ENCODE measurements at places on chromosomes 7 and 10. TPM values are rescaled to one million over a fixed set of nuclear protein-coding genes. Genes with fewer than 3 reads are reported as not detected.
A peak's percentile ranks its signal among the peaks of the same experiment; 100 is the strongest.

IFRD1 gene
- 42.5 TPM for total RNA-seq

ANXA8L1 gene
- not detected for total RNA-seq

HKDC1 gene
- total RNA-seq = not detected

OR2A1 gene
- not detected for total RNA-seq

TMEM213 gene
- not detected for total RNA-seq

TDRD1 gene
- total RNA-seq = 1.3 TPM

PAX4 gene
- not detected for total RNA-seq

TSPAN33 gene
- 11.7 TPM for total RNA-seq

SPDYE1 gene
- total RNA-seq = not detected

HOXA2 gene
- total RNA-seq = not detected

DNA sequence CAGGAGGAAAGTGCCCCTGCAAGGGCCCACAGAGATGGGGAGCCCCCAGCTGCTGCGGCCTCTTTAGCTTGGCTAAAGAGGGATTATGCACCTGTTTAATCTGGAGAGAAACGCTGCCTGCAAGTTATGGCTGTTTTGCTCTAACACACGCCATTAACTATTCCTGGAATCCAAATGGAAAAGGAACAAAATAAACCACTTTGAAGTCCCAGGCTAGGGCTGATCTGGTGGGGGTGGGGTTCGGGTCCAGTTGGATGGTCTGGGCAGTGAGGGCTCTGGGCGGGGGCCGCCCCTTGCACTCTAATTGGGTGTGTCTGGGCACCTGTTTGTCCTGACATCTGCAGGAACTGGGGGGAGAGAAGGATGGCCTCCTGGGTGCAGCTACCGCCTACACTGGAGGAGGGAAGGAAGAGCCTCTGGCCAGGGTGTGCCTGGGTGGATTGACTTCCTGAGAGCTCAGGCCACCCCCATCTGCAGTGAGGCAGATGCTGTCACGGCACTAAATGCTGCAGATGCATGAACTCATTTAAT, 300.6 kb downstream of the ZEB1 start:
- no peak overlapping the region for H3K4me3 ChIP-seq
- H3K4me1 ChIP-seq = no peaks in the 10 kb centered on the region
- no peaks in the 10 kb centered on the region for H3K27me3 ChIP-seq
- H3K27ac ChIP-seq = peak overlapping the region; percentile 71
- no peaks in the 10 kb centered on the region for H3K36me3 ChIP-seq
- peak; percentile 59 for DNase-seq

- H3K4me1 ChIP-seq = no peaks in the 10 kb centered on the region
- no peak overlapping the region for H3K4me3 ChIP-seq
- no peaks in the 10 kb centered on the region for H3K36me3 ChIP-seq
- H3K27me3 ChIP-seq = no peaks in the 10 kb centered on the region
- no peak overlapping the region for H3K27ac ChIP-seq
- DNase-seq = peak; percentile 53
Measured at GRCh38 chr7:11607686-11608085, 224.3 kb downstream of the THSD7A start.

GRCh38 chr7:77281780-77282478, 82.3 kb upstream of the FGL2 start:
- no peaks in the 10 kb centered on the region for H3K4me1 ChIP-seq
- H3K36me3 ChIP-seq = no peaks in the 10 kb centered on the region
- H3K27me3 ChIP-seq = no peaks in the 10 kb centered on the region
- DNase-seq = peak; percentile 65
- no peak overlapping the region for H3K4me3 ChIP-seq

DNA sequence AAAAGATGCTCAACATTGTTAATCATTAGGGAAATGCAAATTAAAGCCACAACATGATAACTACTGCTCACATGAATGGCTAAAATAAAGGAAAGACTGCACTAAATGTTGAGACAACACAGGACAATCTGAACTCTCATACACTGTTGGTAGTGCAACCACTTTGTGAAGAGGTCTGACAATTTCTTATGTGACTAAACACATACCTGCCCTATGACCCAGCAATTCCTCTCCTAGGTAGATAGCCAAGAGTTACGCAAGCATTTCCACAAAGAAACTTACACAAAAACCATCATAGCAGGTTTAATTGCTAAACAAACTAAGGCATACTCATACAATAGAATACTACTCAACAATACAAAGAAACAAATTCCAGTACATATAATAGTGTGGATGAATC, 41.8 kb upstream of the HERPUD2 start:
- H3K4me3 ChIP-seq = no peak overlapping the region
- no peaks in the 10 kb centered on the region for H3K4me1 ChIP-seq
- H3K27ac ChIP-seq = no peak overlapping the region
- no peaks in the 10 kb centered on the region for H3K27me3 ChIP-seq
- no peaks in the 10 kb centered on the region for H3K36me3 ChIP-seq
- DNase-seq = no peak

GRCh38 chr7:135800560-135800959, 51.9 kb upstream of the FAM180A start:
- peaks cover 6% of the 10 kb centered on the region for H3K4me1 ChIP-seq
- H3K27ac ChIP-seq = no peak overlapping the region
- H3K27me3 ChIP-seq = no peaks in the 10 kb centered on the region
- DNase-seq = no peak
- H3K4me3 ChIP-seq = peak overlapping the region; percentile 16

DNA sequence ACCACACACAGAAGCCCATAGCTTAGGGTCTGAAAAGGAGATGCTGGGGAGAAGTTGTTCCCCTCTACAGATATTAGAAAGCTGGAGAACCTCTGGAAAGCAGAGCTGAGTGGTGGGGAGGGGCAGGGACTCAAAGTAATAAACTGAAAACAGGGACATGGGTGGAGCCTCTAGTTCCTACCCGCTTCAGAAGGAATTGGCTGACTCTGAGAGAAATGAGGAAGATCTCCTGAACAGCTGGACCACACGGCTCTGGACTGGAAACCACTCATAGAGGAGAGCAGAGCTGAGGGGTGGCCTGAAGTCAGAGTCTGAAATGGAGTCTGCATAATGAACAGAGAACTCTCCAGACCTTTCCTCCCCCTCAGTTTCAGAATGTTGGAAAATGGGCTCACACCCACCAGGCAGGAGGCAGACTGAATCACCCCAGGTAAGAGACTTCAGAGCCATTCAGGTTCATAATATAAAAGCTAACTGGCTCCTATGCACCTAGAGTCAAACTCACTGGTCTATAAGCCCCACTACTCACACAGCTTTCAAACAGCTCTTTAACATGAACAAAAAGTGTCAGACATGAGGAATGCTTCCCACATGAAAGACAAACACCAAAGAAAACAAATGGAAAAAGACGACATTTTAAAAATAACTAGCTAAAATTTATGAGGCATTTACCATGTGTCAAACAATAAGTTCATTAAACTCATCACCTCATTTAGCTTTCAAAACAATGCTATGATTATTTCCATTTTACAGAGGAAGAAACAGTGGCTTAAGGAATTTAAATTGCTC, 68.1 kb downstream of the RNF216 start:
- peaks cover 94% of the 10 kb centered on the region for H3K36me3 ChIP-seq
- no peak overlapping the region for H3K27ac ChIP-seq
- no peak overlapping the region for H3K4me3 ChIP-seq
- no peaks in the 10 kb centered on the region for H3K27me3 ChIP-seq

- H3K4me1 ChIP-seq = no peaks in the 10 kb centered on the region
- no peaks in the 10 kb centered on the region for H3K36me3 ChIP-seq
- H3K27ac ChIP-seq = no peak overlapping the region
- no peak overlapping the region for H3K4me3 ChIP-seq
- no peak for DNase-seq
Measured at GRCh38 chr10:11298116-11298515, 280.4 kb downstream of the CELF2 start.

DNA sequence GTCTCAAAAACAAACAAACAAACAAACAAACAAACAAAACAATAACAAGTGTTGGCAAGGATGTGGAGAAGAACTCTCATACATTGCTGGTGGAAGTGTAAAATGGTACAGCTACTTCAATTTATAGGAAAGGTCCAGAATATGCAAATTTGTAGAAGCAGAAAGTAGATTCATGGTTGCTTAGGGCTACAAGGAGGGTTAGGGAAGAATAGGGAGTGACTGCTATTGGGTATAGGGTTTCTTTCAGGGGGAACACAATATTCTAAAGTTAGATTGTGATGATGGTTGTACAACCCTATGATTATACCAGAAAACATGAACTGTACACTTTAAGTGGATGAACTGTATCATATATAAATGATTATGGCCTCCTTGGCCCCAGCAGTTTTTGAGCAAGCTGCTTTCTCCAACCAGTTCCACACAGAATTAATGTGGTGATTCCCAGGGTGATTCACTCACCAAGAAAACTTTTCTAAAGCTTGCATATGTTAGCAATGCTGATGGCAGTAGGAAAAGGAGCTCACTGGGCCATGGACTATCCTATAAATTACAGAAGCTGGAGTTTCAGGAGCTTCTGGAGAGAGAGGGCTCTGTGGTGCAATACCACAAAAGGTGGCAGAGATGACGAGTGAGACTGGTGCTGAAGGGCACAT, 52.8 kb upstream of the KCNIP2 start:
- H3K36me3 ChIP-seq = no peaks in the 10 kb centered on the region
- DNase-seq = no peak
- no peaks in the 10 kb centered on the region for H3K27me3 ChIP-seq
- no peak overlapping the region for H3K27ac ChIP-seq
- H3K4me3 ChIP-seq = no peak overlapping the region
- peaks cover 29% of the 10 kb centered on the region for H3K4me1 ChIP-seq

- H3K27ac ChIP-seq = no peak overlapping the region
- H3K36me3 ChIP-seq = peaks cover 90% of the 10 kb centered on the region
- H3K4me1 ChIP-seq = no peaks in the 10 kb centered on the region
- DNase-seq = no peak
Measured at GRCh38 chr7:135575296-135575695, 17.6 kb downstream of the NUP205 start.

GRCh38 chr10:11023009-11023953, 5.6 kb downstream of the CELF2 start:
- H3K36me3 ChIP-seq = no peaks in the 10 kb centered on the region
- peaks cover 15% of the 10 kb centered on the region for H3K4me1 ChIP-seq
- no peak overlapping the region for H3K4me3 ChIP-seq
- H3K27ac ChIP-seq = no peak overlapping the region
- no peaks in the 10 kb centered on the region for H3K27me3 ChIP-seq
- no peak for DNase-seq

- no peak overlapping the region for H3K27ac ChIP-seq
- H3K4me1 ChIP-seq = no peaks in the 10 kb centered on the region
- DNase-seq = no peak
- H3K4me3 ChIP-seq = no peak overlapping the region
- no peaks in the 10 kb centered on the region for H3K27me3 ChIP-seq
- H3K36me3 ChIP-seq = no peaks in the 10 kb centered on the region
Measured at GRCh38 chr10:75265856-75266255, 30.1 kb upstream of the COMTD1 start.

- peaks cover 8% of the 10 kb centered on the region for H3K4me1 ChIP-seq
- no peaks in the 10 kb centered on the region for H3K27me3 ChIP-seq
- no peaks in the 10 kb centered on the region for H3K36me3 ChIP-seq
- H3K4me3 ChIP-seq = no peak overlapping the region
- H3K27ac ChIP-seq = peak overlapping the region; percentile 85
Measured at GRCh38 chr10:21364196-21365114, 161.0 kb downstream of the SKIDA1 start.

DNA sequence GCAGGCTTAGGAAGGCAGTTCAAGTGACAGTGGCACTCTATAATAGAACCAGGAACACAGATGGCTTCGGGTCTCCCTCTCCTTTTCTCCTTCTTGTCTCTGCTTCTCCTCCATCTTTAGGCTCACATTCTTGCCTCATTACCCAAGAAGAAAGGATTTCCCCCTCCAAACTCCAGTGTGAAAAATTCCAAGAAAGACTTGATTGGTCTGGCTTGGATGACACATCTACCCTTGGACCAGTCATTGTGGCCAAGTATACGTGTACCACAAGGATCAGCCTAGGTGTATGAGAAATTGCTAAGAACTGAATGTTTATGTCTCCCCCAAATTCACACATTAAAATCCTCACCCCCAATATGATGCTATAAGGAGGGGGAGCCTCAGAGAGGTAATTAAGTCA, 53.9 kb downstream of the PRTFDC1 start:
- H3K27ac ChIP-seq = no peak overlapping the region
- DNase-seq = no peak
- no peaks in the 10 kb centered on the region for H3K27me3 ChIP-seq
- H3K4me1 ChIP-seq = peaks cover 49% of the 10 kb centered on the region
- no peaks in the 10 kb centered on the region for H3K36me3 ChIP-seq
- H3K4me3 ChIP-seq = no peak overlapping the region

DNA sequence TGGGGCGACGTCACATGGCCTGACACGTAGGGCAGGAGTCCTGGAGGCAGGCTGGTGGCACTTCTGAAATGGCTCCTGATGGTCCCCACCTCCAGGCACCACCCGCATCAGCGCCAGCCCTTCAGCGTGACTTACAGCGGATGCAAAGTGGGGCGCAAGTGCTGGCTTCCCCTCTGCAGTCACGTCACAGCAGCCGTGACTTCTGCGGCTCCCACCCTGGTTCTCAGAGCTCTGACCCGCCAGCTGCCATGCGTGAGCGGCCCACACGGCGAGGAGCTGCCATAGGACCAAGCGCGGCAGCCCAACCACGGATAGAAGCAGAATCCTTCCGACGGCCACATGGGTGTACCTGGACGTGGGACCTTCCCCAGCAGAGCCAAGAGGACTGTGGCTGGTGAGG, 159.0 kb downstream of the ELFN1 start:
- DNase-seq = no peak
- no peak overlapping the region for H3K27ac ChIP-seq
- no peaks in the 10 kb centered on the region for H3K36me3 ChIP-seq
- no peak overlapping the region for H3K4me3 ChIP-seq

- H3K4me3 ChIP-seq = no peak overlapping the region
Measured at GRCh38 chr10:104057717-104058116, 28.0 kb downstream of the COL17A1 start.

DNA sequence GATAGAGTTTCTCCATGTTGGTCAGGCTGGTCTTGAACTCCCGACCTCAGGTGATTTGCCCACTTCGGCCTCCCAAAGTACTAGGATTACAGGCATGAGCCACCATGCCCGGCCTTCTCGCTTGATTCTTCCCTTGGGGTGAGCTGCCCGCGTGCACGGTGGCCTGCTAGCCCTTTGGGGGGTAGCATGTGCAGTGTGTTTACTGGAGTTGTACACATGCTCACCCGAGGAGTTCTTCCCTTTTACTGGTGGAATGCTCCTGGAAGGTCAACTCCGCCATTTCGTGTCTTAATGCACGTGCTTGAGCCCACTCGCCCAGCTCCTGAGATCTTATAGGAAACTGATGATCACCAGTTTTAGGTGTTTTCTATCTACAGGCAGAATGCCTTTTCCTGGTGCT, 17.0 kb upstream of the ADAMTS14 start:
- H3K4me1 ChIP-seq = no peaks in the 10 kb centered on the region
- no peak overlapping the region for H3K4me3 ChIP-seq
- H3K36me3 ChIP-seq = no peaks in the 10 kb centered on the region
- no peaks in the 10 kb centered on the region for H3K27me3 ChIP-seq

GRCh38 chr7:33959676-33960075, 54.3 kb downstream of the BMPER start:
- no peak overlapping the region for H3K27ac ChIP-seq
- no peaks in the 10 kb centered on the region for H3K27me3 ChIP-seq
- no peak overlapping the region for H3K4me3 ChIP-seq
- no peaks in the 10 kb centered on the region for H3K4me1 ChIP-seq

Measured in heart left ventricle (tissue), 16 donors.